ENCODE measurements at places on chromosomes 5 and 9.

DNA sequence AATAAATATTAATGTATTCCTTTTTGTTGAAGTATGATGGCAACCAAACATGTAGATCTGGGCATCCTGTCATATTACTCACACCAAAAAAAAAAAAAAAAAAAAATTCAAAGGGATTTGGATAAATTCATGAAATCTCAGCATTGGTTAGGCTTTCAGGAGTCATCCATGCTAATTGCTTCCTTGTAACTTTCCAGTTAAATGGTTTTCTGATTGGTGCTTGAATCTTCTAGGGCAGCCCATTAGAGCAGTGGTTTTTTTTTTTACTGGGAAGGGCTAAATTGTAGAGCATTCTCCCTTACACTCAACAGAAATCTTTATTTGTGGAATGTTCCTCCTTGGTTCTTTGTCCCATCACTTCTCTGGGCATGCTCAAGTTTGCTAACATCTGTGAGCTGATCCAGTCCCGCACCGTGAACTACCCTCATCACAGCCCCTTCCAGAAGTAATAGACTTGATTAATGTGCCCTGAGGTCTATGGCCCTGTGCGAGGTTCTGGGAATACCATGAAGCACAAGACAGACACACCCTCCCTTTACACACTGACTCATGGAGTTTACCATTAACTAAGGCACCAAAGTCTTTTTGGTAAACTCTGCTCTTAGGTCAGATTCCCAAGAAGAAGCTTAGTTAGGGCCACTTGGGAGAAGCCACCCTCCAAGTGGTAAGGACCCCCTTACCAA, 56.0 kb downstream of the RGS3 start:
- peak; percentile 33 for DNase-seq

DNA sequence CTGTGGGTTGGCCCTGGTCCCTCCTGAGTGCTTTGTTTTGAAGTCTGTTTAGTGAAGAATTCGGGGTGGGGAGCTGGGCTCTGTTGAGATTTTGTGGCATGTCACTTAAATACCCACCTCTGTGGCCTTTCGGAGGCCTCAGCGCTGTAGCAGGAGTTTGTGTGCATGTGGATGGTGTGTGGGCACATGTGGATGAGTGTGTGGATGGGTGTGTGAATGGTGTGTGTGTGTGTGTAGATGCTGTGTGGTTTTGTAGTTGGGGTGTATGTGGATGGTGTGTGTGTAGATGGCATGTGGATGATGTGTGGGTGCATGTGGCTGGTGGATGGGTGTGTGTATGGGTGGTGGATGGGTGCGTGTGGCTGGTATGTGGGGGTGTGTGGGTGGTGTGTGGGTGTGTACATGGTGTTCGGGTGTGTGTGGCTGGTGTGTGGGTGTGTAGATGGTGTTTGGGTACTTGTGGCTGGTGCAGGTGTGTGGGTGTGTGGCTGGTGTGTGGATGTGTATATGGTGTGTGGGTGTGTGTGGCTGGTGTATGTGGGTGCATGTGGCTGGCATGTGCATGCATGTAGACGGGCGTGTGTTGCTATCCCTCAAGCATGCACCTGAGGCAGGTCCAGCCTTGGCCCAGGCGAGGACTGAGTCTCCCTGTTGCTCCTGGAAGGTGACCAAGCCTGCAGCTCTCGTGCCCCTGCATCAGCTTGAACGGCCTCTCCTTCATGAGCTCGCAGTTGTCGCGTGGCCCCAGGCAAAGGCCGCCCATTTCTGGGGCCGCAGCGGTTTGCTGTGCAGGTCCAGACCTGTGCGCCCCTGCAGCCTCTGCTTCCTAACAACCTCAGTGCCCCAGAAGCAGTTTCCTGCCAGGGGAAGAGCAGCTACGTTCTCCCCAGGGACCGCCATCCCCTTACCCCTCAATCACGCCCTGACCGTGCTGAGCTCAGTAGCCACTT, 54.0 kb upstream of the FCN2 start:
- DNase-seq: no peak

DNA sequence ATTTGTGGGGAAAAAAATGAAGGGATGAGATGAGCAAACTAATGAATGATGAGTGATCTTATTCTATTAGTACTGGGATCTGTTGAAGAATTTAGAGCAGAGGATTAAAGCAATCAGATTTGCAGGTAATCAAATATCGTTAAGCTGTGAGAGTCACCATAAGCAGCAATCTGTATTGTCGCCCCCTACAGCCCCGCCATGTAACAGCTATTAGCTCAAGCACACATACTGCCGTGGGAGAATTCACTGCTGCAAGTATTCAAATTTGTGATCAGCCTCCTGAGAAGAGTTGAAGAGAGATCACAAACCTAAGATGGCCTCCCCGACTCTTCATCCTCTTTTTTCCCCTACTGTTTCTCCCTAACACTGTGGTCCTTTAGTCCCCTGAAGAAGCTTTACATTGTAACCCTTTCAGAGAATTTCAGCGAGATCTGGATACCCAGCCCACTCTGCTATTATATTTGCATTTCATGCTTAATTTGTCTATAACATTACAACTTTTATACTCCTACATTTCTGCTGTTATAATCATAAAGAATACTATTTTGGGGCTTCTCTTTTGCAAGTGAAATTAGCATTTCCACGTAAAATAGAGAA, 28.5 kb upstream of the PHF24 start:
- DNase-seq: peak; percentile 30

- no peak for DNase-seq
Observed at GRCh38 chr9:91177081-91177480, 184.6 kb downstream of the AUH start.

GRCh38 chr5:1223278-1223670, 1.9 kb upstream of the SLC6A18 start:
- DNase-seq: no peak

GRCh38 chr5:89545076-89545475, 662.1 kb upstream of the MEF2C start:
- no peak for DNase-seq

DNA sequence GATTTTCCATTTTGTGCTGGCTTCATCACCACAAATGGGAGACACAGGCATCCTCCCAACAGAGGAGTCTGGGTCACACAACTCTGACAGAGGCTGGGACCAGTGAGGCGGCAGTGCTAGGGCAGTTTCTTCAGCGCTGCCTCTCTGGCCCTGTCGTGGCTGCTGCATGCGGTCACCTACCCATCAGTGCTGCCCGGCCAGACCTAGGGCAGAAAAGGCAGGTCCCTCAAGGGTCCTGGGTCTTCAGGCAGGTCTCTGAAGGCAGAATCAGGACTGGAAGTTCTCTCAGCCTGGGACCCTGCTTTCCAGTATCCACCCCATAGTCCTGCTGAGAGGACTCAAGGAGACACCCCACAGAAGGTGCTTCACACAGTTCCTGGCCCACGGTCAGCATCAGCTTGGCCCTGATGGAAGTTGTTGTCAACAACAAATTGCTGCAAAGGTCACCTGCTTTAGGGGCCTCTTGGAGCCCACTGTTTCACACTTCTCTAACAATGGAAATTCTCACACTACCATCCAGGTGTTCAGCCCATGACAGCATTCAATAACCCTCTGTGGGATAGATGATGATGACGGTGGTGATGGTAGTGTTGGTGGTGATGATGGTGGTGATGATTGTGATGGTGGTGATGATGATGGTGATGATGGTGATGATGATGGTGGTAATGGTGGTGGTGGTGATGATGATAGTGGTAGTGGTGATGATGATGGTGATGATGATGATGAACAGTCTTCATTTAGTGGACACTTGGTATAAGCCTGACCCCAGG, 146.4 kb upstream of the PPP1R26 start:
- no peak for DNase-seq

GRCh38 chr5:71666321-71666720, 52.8 kb upstream of the CARTPT start:
- DNase-seq: no peak

DNA sequence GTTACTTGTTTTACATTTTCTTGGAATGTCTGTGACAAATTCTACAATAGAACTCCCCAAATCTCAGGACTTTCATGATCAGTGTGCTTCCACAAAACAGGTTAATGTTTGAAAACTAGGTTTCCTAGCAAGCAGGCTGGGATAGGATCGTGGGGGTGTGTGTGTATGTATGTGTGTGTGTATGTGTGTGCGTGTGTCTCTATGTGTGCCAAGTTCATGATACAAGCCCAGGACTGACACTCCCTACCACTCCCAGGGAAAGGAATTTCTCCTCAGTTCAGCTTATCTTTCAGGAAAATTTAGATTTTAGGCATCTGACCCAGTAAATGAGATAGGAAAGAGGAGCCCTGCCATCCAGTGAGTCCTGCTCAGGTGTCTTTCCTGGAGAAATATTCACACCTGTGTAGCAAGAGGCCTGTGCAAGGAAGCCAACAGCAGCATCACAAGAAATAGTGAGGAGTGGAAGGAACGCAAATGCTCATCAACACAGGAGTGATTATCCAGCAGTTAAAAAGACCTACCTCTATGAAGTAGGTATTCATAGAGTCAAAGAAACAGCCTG, 13.8 kb upstream of the ABLIM3 start:
- no peak for DNase-seq

DNA sequence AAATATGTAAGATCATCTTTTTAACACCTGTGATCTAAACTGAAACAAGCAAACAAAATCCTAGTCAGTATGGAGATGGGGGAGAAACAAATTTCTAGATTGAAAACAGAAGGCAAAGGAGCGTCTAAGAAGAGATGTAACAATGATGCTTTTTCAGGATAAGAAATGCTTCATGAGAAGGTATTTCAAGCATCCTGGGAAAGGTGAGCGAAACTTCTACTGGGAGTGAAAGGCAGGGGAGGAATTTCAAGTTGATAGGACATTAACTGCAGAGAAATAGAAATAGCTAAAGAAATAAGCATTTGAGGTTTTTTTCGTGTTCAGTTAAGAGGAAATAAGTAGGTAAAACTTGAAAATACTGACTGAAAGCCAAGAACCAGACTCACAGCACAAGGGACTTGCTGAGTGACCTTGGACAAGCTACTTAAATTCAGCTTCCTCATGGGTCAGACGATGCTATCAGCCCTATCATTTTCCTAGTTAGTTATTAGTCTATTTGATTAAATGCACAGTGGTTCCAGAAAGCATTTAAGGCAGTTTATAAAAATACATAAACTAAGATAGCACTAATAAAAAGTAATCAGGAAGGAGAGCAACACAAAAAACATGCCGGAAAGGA, 406.3 kb downstream of the PDE4D start:
- DNase-seq: no peak

- DNase-seq: no peak
Observed at GRCh38 chr9:22742401-22742800, 295.8 kb downstream of the DMRTA1 start.

DNA sequence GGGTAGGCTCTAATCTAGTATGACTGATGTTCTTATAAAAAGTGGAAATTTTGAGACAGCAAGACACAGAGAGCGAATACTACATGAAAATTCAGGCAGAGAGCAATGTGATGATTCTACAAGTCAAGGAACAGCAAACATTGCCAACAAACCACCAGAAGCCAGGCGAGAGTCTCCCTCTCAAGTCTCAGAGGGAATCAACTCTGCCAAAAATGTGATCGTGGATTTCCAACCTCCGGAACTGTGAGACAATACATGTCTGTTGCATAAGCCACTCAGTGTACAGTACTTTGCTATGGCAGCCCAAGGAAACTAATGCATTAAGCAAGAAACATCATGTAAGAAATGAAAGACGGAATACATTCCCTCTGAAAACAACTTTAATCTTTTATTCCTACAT, 52.1 kb upstream of the CCNG1 start:
- DNase-seq: no peak

- DNase-seq: no peak
Observed at GRCh38 chr5:110262749-110263148, 463.7 kb downstream of the TMEM232 start.

- no peak for DNase-seq
Observed at GRCh38 chr9:70285246-70285645, 26.5 kb downstream of the SMC5 start.

GRCh38 chr9:33188711-33189110, 21.6 kb upstream of the B4GALT1 start:
- DNase-seq: no peak

DNA sequence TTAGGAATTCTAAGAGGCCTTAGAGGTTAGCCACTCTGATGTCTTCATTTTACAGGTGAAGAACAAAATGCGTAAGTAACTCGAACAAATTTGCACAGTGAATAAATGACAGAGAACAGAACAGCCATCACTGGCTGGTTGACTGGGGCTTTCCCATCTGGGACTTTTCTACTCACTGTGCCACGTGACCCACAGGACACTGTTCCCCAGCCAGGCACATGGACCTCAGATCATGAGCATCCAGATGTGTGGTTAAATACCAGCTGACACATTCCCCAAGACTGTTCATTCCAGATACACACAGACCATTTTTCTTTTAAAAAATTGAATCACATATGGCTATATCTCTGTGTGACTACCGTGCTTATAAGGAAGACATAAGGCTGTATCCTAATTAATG, 25.8 kb upstream of the MED10 start:
- no peak for DNase-seq

GRCh38 chr9:35918780-35919179, 9.5 kb downstream of the SPAAR start:
- DNase-seq: no peak

DNA sequence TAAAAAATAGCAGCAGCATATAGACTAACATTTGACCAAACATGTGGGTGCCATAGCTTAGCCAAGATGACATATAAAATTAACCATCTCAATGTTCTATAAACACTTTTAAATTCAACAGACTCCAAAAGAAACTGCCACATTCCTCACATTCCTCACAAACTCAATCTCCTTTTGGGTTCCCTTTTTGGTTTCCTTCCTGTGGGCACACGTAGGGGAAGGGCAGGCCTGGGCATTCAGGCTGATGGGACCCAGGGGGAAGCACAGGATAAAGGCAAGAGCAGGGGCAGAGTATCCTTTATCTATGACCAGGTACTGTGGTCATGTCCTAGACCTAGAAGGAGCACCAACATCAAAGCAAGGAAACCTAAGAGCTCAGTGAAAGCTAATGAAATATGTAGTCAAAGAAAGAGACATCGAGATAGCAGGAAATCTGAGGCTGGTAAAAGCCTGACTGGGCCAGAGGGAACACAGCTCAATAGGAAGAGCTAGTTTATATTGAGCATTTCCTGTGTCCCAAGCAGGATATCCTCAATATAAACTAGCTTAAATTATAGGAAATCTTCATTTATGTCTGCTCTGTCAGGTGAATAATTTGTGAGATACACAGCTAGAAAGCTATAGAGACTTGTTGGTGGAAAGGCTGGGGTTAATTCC, 13.6 kb upstream of the ERAP1 start:
- no peak for DNase-seq

GRCh38 chr5:135821061-135821801, 13.2 kb upstream of the SLC25A48 start:
- DNase-seq: no peak

GRCh38 chr9:90921969-90922368, 120.3 kb downstream of the SYK start:
- DNase-seq: no peak

Data from HuH-7.5 (cell line).